Vagina (tissue), 2 donors: ENCODE measurements at places on chromosomes 7 and 10.
A peak's percentile ranks its signal among the peaks of the same experiment; 100 is the strongest.

GRCh38 chr7:127586346-127586745, 950 bp upstream of the GCC1 start:
- no peak overlapping the region for H3K27ac ChIP-seq
- peaks cover 34% of the 10 kb centered on the region for H3K36me3 ChIP-seq
- H3K4me1 ChIP-seq = peaks cover 63% of the 10 kb centered on the region
- no peak overlapping the region for H3K4me3 ChIP-seq

DNA sequence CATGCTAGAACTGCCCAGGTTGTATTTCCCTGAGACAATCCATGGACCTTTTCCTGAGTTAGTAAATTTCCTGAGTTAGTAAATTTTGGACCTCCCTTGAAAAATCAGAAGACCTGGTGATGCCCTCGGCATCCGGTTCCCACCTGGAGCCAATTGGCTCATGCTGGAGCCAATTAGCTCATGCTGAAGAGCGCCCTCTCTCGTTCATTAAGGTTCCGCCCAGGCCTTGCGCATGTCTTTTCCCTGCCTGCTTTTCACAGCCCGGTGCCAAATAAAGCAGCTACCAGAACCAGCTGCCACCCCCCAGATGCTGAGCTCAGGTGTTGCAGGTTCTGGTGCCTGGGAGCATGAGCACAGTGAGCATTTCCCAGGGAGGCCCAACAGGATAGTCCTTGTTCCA, 96.2 kb downstream of the APBB1IP start:
- no peaks in the 10 kb centered on the region for H3K36me3 ChIP-seq
- no peaks in the 10 kb centered on the region for H3K27me3 ChIP-seq
- no peak overlapping the region for H3K27ac ChIP-seq
- no peaks in the 10 kb centered on the region for H3K4me1 ChIP-seq
- no peak for DNase-seq

- peaks cover 46% of the 10 kb centered on the region for H3K4me1 ChIP-seq
- no peaks in the 10 kb centered on the region for H3K36me3 ChIP-seq
- peak within 1 kb of the TSS; percentile 80 for H3K27ac ChIP-seq
- no peaks in the 10 kb centered on the region for H3K27me3 ChIP-seq
- DNase-seq = no peak
These were observed at the start of gene SMO for GRCh38 chr7:129188372-129188891. SMO (plus strand) TSS chr7:129188633; CDS start chr7:129189152, 519 bp downstream.

DNA sequence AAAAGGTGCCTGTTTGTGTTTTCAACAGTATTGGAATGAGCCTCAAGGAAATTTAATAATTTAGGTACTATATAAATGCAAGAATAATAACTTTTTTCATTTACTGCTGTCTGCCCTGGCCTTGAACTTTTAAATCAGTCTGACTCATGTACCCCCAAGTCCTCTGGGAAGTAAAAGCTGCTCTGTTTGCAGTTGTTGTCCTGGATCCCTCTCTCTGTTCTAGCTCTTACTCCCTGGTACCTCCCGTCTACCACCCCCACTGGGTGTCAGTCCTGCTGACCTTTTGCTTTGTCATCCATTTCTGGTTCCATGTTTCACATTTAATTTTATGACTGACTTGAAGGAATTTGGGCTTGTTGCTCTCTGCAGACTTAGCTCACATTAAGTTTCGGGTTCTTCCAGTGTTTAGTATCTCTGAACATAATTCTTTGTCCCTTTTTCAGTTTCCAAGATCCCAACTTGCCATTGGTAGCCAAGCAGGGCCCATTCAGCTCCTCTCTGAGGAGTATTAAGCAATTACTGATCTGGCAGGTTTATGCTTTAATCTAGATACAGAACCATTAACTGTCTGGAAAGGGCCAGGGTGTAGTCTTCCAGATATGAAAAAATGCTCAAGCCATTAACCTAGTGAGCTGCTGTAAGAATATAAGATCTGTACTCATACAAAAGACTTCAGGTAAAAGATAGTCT, 208.7 kb upstream of the FAM3C start:
- H3K27ac ChIP-seq = no peak overlapping the region
- H3K36me3 ChIP-seq = no peaks in the 10 kb centered on the region
- no peak for DNase-seq
- no peak overlapping the region for H3K4me3 ChIP-seq
- peaks cover 13% of the 10 kb centered on the region for H3K4me1 ChIP-seq

- H3K36me3 ChIP-seq = no peaks in the 10 kb centered on the region
- peak overlapping the region; percentile 99 for H3K27ac ChIP-seq
- no peaks in the 10 kb centered on the region for H3K27me3 ChIP-seq
- peaks cover 97% of the 10 kb centered on the region for H3K4me1 ChIP-seq
These were observed 45.5 kb downstream of the MYOF start for GRCh38 chr10:93436591-93437085.

DNA sequence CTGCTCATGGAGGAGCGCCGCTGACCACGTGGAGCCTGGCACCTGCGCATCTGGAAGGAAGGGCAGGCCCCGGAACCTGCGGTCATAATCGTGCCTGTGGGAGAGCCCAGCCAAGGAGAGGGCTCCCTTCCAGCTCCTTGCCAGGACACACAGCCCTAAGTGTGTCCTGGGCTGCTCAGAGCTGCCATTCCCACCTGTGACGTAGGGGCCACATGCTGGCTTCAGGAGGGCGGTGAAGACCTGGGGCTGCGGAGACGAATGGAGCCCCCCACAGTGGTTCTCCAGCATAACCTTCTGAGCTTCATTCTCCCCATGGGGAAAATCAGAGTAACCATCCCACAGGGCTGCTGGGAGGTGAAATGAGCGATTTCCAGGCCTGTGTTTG, 127.6 kb upstream of the CHST15 start:
- H3K27me3 ChIP-seq = no peaks in the 10 kb centered on the region
- peaks cover 9% of the 10 kb centered on the region for H3K4me1 ChIP-seq
- no peak overlapping the region for H3K4me3 ChIP-seq
- no peak for DNase-seq
- H3K27ac ChIP-seq = no peak overlapping the region

DNA sequence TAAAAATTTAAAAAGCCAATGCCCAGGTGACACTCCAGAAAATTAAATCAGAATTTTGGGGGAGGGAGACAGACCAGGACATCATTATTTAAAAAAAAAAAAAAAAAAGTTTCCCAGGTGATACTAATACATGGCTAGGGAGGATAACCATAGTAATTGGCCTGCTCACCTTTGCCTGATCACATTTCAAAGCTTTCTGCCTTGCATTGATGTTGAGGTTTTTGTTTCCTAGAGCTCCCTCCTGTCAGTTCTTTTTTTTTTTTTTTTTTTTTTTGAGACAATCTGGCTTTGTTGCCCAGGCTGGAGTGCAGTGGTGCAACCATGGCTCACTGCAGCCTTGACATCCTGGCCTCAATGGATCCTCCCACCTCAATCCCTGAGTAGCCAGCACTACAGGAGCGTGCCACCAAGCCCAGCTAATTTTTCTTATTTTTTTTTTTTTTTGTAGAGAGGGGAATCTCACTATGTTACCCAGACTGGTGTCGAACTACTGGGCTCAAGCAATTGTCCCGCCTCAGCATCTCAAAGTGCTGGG, 38.1 kb downstream of the CPED1 start:
- peaks cover 15% of the 10 kb centered on the region for H3K4me1 ChIP-seq
- DNase-seq = no peak
- no peak overlapping the region for H3K27ac ChIP-seq
- H3K36me3 ChIP-seq = no peaks in the 10 kb centered on the region

GRCh38 chr7:66503036-66503370, 125.7 kb upstream of the KCTD7 start:
- no peak overlapping the region for H3K27ac ChIP-seq
- peaks cover 9% of the 10 kb centered on the region for H3K4me1 ChIP-seq
- no peaks in the 10 kb centered on the region for H3K36me3 ChIP-seq
- no peak overlapping the region for H3K4me3 ChIP-seq
- no peaks in the 10 kb centered on the region for H3K27me3 ChIP-seq

GRCh38 chr7:47937065-47937687, 11.1 kb downstream of the PKD1L1 start:
- no peaks in the 10 kb centered on the region for H3K27me3 ChIP-seq
- no peaks in the 10 kb centered on the region for H3K36me3 ChIP-seq
- DNase-seq = peak; percentile 74
- no peak overlapping the region for H3K27ac ChIP-seq
- peaks cover 5% of the 10 kb centered on the region for H3K4me1 ChIP-seq

GRCh38 chr10:14757986-14758385, 16.7 kb downstream of the FAM107B start:
- no peak overlapping the region for H3K27ac ChIP-seq
- H3K4me3 ChIP-seq = no peak overlapping the region
- no peaks in the 10 kb centered on the region for H3K36me3 ChIP-seq
- H3K27me3 ChIP-seq = no peaks in the 10 kb centered on the region

- H3K27me3 ChIP-seq = no peaks in the 10 kb centered on the region
- H3K4me3 ChIP-seq = no peak overlapping the region
- H3K27ac ChIP-seq = no peak overlapping the region
- H3K4me1 ChIP-seq = peaks cover 17% of the 10 kb centered on the region
- H3K36me3 ChIP-seq = no peaks in the 10 kb centered on the region
These were observed 110.3 kb downstream of the VIPR2 start for GRCh38 chr7:159034394-159034793.

DNA sequence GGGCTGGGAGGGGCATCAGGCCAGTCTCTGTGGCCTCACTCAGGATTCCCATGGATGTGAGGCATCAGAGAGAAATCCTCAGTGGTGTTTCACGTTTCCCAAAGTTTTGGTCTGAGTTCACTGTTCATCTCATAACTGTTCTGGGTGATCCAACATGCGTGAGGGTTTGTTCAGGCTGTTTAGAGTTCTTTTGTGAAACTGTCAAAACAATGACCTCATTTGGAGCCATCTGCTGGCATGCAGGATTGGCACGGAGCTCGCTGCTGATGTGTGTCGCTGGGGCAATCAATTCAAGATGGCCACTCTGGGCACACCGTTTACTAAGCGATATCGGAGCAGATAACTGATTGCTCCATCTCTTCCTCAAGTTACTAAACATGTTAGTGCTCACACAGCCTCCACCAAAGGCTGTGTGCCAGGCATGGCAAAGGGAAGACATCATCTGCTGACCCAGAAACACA, 365.6 kb downstream of the WDR11 start:
- peaks cover 21% of the 10 kb centered on the region for H3K4me1 ChIP-seq
- no peak overlapping the region for H3K27ac ChIP-seq
- H3K4me3 ChIP-seq = no peak overlapping the region
- DNase-seq = no peak

DNA sequence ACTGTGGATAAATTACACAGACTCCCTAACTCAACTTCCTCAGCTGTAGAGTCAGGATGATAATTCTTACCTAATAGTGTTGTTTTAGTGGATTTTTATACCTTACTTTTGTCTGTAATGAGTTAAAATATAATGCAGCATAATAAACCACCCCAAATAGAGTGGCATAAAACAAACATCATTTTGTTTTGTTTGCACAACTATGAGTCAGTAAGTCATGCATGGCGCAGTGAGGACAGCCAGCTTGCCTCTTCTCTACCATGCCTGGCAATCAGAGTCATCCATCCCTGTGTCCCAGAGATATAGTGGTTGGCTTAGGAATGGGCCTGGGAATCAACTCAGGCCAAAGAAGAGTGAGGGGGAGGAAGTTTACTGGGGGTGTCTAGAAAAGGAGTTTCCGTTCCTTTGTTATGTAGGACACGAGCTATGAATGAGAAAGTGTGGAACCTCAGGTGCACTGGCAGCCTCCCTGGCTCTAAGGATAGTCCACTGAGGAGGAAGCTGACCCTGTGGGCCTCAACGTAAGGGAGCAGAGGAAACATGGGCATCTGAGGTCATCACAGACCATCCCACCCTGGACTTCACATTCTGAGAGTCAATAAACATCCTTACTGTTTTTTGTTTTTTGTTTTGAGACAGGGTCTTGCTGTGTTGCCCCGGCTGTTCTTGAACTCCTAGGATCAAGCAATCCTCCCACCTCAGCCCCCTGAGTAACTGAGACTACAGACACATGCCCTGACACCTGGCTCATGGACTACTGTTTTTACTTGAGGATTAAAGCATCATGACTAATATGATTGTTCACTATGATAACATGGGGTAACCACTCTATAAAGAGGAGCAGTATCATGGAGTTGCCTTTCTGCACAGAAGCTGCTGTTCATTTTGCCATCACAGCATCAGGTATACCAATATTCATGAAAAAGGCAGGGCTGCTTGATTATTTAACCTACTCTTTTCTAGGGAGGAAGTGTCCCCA, 21.0 kb upstream of the GRB10 start:
- no peaks in the 10 kb centered on the region for H3K27me3 ChIP-seq
- no peaks in the 10 kb centered on the region for H3K36me3 ChIP-seq
- DNase-seq = no peak
- no peak overlapping the region for H3K4me3 ChIP-seq
- H3K4me1 ChIP-seq = no peaks in the 10 kb centered on the region
- no peak overlapping the region for H3K27ac ChIP-seq

DNA sequence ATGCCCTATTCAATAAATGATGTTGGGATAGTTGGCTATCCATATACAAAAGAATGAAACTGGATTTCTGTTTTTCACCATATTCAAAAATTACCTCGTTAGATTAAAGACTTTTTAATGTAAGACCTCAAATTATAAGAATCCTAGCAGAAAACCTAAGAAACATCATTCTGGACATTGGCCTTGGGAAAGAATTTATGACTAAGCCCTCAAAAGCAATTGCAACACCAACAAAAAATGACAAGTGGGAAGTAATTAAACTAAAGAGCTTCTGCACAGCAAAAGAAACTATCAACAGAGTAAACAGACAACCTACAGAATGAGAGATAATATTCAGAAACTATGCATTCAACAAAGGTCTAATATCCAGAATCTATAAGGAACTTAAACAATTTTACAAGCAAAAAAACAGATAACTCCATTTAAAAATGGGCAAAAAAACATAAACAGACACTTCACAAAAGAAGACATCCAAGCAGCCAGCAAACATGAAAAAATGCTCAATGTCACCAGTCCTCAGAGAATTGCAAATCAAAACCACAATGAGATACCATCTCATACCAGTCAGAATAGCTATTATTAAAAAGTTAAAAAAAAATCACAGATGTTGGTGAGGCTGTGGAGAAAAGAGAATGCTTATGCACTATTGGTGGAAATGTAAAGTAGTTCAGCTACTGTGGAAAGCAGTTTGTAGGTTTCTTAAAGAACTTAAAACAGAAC, 309.8 kb downstream of the AHR start:
- no peak overlapping the region for H3K27ac ChIP-seq
- H3K27me3 ChIP-seq = no peaks in the 10 kb centered on the region
- no peaks in the 10 kb centered on the region for H3K4me1 ChIP-seq
- DNase-seq = no peak

DNA sequence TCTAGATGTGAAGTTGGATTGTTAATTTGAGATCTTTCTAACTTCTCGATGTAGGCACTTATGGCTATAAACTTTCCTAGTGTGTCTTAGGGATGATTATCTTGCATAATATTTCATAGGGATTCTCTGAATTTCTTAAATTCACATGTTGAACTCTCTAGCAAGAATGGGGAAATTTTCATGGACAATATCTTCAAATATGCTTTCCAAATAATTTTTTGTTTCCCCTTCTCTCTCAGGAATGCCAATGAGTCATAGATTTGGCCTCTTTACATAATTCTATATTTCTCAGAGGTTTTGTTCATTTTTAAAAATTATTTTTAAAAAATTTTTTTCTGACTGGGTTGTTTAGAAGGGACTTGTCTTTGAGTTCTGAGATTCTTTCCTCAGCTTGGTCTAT, 68.9 kb downstream of the MGAM2 start:
- H3K4me3 ChIP-seq = no peak overlapping the region
- no peak for DNase-seq
- H3K4me1 ChIP-seq = no peaks in the 10 kb centered on the region
- no peaks in the 10 kb centered on the region for H3K27me3 ChIP-seq
- H3K36me3 ChIP-seq = no peaks in the 10 kb centered on the region
- H3K27ac ChIP-seq = no peak overlapping the region
